ENCODE measurements at places on chromosomes 1 and 21.

DNA sequence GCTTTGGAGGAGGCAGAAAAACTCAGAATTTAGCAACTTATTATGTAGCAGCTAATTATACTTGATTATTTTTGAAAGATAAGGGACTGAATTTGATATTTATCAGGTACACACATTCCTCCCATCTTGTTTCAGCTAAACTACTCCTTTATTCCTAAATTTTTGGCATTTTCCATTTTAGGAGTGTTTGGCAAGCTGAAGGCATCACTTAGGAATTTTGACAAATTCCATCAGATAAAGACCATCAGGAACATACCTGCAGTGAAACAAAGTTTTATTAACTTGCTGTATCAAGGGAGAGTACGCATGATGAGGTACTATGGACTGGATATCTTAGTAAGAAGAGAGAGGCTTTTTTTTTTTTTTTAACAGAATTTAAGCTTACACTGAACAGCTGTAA lies 1092.2 kb downstream of the PLA2G4A start:
- DNase-seq: no peak

- DNase-seq: no peak
Observed at GRCh38 chr1:8211251-8211882, 106.5 kb upstream of the SLC45A1 start.

GRCh38 chr1:184379111-184379752 lies 7.6 kb upstream of the C1orf21 start:
- DNase-seq: no peak

DNA sequence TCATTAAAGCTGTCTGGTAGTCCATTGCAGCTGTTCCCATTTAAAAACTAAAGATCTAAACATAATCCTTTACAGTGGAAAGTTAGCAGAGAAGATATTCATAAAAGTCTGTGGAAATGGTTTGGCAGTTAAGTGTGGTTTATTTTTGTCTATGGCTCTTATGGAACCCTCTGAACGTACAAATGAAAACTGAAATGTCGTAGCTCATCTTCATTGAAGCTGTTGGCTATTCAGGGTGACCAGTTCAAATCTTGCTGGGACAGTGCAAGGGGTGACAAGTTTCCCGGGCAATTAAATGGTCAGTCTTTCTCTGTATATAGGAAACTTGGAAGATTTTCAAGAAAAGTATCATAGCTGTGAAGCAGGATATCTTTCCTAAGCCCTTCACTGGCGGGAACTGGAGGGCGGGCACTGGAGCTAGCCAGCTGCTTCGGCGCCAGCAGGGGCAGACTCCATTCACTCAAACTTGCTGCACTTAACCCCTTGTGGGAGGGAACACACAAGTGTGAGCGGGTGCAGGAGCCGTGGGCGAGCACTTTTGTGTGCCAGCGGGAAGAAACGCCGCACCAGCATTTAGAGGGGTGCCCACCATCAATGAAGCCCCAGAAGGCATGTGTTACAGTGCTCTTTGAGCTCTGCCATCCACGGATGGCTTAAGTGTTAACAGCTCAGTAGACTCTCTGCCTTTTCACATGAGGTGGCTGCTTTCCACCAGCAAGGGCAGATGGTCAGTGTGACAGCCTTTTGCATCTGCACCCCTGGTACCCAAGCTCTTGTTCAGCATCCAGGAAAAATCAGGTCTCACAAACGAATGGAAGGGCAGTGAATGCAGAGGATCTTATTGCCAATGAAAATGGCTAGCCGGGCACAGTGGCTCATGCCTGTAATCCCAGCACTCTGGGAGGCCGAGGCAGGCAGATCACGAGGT lies 232.1 kb upstream of the KAZN start:
- no peak for DNase-seq
